AG04449 (cell line): ENCODE measurements at places on chromosomes 2 and 18.

- DNase-seq = no peak
These were observed 119.5 kb downstream of the NUP35 start for GRCh38 chr2:183243758-183244157.

GRCh38 chr2:206530727-206531126, 87.4 kb downstream of the ADAM23 start:
- DNase-seq = no peak

DNA sequence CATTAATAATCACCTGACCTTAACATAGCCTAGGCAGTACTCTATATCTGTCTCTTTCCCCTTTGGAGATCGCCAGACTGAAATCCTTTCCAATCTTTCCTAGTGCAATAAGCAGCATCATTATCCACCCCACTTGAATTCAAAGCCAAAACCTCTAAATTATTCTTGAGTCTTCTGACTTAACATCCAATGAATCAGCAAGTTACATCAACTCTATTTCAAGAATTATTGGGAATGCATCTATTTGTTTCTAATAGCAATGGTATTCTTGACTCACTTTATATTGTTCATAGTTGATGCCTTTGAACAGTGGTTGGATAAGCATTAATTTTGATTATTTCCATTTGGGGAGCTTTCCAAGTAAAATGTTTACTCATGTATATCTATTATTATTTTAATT, 144.8 kb downstream of the ZNF804A start:
- DNase-seq = no peak

DNA sequence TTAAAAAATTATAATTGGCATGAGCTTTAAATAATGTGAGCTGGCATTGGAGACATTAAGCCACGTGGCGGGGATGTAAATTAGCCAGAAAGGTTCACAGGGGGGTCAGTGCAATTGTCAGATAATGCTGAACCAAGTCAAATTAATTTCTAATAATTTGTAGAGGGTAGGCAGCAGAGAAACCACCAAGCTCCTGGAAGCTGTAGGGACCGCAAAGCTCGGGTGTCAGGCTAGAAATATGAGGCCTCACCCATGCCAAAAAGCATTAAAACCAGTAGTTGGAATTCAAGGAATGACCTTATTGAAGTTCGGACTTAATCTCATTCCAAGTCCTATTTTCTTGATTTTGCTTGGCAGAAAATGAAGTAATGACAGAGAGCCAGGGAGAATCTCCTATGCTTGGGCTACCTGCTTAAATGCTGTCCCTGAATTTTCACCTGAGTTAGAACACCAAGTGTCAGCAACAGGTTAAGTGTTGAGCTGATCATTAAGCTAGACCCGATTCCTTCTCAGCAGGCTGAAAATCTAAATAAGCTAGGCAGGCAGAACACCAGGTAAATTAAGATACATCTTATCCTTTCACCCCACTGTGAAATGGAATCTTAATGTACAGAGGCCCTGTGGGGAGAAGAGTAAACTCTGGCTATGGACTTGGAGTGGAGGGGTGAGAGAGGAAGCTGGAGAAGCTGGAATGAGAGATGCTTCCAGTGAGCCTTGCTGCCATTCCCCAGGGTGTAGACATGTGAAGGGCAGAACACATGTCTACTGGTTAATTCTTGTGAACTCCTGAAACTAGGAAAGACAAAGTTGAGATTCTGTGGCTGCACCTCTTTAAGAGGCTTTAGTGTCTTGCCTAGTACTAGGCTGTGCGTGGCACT, 520.0 kb downstream of the SLC4A3 start:
- DNase-seq = peak; percentile 47

DNA sequence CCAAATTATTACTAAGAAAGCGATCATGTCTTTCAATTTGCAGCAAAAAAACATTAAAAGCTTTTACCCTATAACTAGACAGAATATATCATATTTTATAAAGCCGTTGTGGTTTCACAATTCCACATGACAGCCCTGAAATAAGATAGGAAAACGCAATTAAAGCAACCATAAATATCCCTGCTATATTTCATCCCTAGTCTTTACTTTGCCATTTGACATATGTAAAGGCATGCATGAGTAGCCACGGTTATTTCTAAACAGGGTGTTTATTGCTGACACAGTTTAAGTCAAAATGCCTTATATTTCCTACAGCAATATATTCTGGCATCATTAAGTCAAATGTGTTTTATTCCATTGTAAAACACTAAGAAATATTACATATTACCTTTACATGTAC, 239.9 kb downstream of the DSEL start:
- no peak for DNase-seq

- DNase-seq = no peak
These were observed 130.9 kb downstream of the ANTXR1 start for GRCh38 chr2:69143748-69144360.

GRCh38 chr18:55983433-55983832, 395.4 kb upstream of the TCF4 start:
- DNase-seq = no peak

GRCh38 chr2:182715121-182715891, 751 bp upstream of the DNAJC10 start:
- DNase-seq = no peak

- DNase-seq = no peak
These were observed 76.4 kb upstream of the ITGA6 start for GRCh38 chr2:172350839-172351479.

GRCh38 chr2:3588084-3588483, 6.8 kb upstream of the COLEC11 start:
- no peak for DNase-seq

DNA sequence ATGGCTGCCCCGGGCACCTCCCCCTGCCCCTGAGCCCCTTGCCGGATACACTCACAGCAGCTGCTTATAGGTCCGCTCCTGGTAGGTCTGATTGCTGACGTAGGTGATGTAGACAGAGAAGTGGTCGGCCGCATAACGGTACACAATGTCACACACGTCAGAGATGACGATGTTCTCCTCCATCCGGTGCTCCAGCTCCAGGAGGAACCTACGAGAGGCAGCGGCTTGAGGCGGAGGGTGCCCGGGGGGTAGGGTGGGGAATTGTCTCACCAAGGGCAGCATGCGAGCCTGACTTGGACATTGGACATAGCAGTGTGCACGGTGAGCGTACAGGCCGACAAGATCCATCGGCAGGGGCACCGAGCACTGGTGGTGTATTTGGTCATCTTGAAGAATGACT, 22.8 kb downstream of the SNORC start:
- no peak for DNase-seq

GRCh38 chr2:237092920-237093781, 7.5 kb downstream of the COPS8 start:
- no peak for DNase-seq

- DNase-seq = no peak
These were observed 801.1 kb upstream of the RAB6C start for GRCh38 chr2:129178356-129178755.
